Thymus (tissue), 14 donors: ENCODE measurements at places on chromosomes 6 and 20. TPM values are rescaled to one million over a fixed set of nuclear protein-coding genes. Genes with fewer than 3 reads are reported as not detected.

Gene FOXF2
- total RNA-seq = not detected

Gene NKX2-4
- not detected for total RNA-seq

Gene SLC17A4
- total RNA-seq = not detected

Gene CRISP3
- total RNA-seq = 1.1 TPM

Gene F13A1
- total RNA-seq = 24.3 TPM

Gene DACT2
- total RNA-seq = 4.2 TPM

GRCh38 chr6:86581833-86582232 is 355.5 kb upstream of the HTR1E start:
- DNase-seq = no peak

GRCh38 chr6:69422475-69422874 is 374.3 kb downstream of the LMBRD1 start:
- DNase-seq = no peak

DNA sequence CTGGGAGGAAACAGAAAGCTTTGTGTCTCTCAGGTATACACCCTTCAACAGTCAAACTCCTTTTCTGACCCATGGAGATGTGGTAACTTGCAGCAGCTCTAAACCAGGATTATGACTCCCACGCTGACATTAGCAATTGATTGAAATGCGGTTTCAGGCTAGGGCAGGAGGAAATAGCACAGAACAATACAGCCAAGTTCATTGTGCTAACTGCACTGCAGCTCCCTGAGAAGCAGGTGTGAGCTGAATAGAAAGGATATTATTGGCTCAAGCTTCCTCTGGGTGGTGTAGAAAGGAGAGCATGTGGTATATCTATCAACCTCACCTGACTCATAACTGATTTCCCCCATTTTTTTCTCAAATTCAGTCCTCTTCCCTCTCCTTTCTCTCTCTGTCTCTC is 612.3 kb upstream of the BTBD3 start:
- DNase-seq = no peak

DNA sequence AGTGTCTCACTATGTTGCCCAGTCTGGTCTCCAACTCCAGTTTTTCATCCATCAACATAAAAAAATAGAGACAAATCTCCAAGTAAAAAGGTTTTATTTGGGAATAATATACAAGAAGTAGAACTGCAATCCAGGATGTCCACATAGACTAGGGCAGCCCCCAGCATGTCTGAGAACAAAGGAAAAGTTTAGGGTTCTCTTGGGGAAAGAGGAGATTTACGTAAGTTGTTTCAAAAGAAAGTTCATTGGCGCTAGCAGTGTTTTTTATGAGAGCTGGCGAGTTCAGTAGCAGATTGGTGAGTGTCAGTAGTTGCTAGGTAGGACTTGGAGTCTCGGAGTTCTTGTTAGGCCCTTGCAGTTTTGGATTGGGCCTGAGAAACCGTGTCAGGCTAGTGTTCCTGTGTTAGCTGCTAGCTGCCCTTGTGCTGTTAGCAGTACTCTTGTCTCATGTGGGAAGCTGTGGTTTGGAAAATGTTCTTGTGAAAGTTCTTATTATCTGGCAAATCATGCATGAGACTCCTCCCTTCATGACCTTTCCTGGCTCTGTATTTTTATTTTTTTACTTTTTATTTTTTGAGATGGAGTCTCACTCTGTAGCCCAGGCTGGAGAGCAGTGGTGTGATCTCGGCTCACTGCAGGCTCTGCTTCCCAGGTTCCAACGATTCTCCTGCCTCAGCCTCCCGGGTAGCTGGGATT is 24.7 kb downstream of the TTLL9 start:
- no peak for DNase-seq

- DNase-seq = no peak
These were observed 562 bp downstream of the TRIM39 start for GRCh38 chr6:30327232-30327746.

- no peak for DNase-seq
These were observed 5.2 kb upstream of the ZC3H12D start for GRCh38 chr6:149489967-149490366.

GRCh38 chr20:61433816-61434215 is 181.8 kb downstream of the CDH4 start:
- DNase-seq = no peak

DNA sequence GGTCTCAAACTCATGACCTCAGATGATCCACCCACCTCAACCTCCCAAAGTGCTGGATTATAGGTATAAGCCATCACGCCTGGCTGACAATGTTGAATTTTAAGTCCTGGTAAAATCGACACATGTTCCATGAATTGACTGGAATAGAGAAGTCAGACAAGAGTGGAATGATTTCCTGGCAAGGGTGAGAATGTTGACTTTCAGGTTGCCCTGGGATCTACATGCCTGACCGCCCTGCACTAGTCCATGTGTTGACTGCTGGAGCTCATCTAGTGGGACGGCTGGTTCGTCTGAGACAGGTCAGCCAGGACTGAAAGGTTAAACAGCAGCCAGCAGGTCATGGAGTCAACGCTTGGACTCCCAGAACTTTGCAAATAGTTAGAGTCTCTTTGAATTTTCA is 88.8 kb downstream of the SASH1 start:
- DNase-seq = no peak

- no peak for DNase-seq
These were observed 54.5 kb downstream of the TMEM242 start for GRCh38 chr6:157268835-157269234.

DNA sequence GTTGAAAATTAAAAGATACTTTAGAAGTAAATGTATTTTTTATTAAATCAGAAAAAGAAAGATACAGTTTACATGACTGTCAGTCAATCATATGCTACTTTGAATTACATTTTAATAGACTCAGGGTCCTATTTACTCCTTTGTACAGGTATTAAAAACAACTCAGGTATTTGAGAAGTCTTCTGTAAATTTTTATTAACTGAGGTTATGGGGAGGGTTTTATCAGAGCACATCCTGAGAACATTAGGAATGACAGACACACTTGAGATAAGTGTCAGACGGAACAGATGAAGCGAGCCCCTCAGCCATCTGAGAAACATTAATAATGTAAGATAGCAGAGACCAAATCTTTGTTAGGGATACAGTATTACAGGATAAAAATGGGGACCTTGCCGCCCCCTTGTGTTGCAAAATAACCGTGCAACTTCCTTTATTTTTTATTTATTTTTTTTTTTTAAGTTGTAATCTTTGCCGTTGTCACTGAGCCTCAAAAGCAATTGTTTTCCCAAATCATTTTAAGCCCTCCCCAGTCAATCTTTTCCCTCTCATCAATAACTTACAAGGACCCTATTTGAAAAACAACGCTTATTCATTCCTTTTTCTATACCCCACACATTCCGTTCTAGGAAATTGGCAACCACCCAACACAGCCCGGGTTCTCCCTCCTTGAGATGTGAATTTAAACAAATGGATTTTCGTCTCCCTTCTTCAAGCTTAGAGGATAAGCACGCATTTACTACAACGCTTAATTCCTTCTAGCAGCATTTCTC is 126.7 kb downstream of the BCAS1 start:
- peak; percentile 23 for DNase-seq

- no peak for DNase-seq
These were observed 18.4 kb upstream of the BEND6 start for GRCh38 chr6:56936466-56936865.

GRCh38 chr6:89187504-89187903 is 29.7 kb downstream of the GABRR1 start:
- no peak for DNase-seq

DNA sequence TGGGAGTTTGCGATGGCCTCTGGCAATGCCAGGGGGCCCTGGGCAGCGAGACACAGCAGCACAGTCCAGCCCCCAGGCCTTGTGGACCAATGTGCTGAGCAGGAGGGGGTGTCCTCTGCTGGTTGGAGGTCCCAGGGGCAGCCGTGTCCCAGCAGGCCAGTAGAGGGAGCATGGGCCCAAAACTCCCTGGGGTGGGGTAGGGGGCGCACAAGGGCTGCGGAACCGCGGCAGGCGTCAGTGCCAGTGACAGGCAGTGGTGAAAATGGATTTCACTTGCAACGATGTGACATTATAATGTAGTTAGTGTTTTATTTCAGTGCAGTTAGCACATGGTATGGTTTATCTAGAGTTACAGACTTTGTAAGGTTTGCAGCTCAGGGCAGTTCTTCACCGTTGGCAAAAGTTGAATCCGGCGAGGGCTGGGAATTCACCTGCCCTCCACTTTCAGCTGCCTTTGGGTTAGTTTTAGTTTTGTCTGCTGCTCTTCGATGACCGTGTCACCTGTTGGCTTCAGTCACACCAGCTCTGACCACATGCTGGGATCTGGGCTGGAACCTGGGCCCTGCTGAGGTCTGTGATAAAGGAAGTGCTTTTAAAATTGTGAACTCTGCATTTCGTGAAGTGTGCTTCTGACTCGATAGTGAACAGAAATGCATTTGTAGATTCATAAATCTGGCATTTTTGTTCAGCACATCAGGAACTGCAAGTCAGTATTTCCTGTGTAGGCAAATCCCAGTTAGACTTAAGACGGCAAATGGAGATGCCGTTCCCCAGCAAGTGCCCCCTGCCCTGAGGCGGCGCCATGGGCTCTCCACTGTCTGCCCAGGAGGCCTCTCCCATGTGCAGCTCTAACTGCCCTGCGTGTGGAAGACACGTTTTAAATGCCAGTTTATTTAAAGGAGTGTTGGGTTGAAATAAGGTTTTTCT is 46.8 kb downstream of the PYGB start:
- DNase-seq = peak; percentile 69

GRCh38 chr6:30792786-30793185 is 48.4 kb upstream of the IER3 start:
- no peak for DNase-seq

- no peak for DNase-seq
These were observed 88.2 kb downstream of the PLG start for GRCh38 chr6:160790028-160790792.

DNA sequence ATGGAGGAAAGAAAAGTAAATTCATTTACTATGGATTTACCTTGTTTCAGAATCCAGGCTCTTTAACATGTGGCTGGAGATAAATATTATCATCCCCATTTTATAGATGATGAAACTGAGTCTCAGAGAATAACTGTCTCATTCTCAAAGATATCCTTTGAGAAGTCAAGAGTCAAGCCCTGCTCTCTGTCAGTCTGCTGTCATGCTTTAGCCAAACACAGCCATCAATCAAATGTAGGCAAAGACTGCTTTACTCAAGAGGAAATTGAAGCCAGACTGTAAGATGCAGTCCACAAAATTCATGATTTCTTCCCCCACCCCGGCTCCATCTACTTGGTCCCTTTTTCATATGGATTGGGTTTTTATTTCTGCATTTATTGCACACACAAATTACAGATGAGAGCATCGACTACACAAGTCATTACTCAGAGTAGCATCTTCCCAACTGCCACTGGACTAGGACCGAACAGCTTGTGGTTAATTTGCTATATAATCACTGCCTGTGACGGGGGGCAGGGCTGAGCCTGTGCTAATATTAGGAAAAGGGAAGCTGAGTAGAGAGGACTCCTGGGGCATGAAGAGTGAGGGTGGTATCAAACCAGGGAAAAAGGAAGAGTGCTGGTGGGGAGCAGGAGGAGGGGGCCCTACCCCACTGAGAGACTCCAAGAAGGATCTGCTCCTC is 102.7 kb upstream of the TOP1 start:
- no peak for DNase-seq

GRCh38 chr6:168102315-168102985 is 23.4 kb upstream of the FRMD1 start:
- DNase-seq = no peak

DNA sequence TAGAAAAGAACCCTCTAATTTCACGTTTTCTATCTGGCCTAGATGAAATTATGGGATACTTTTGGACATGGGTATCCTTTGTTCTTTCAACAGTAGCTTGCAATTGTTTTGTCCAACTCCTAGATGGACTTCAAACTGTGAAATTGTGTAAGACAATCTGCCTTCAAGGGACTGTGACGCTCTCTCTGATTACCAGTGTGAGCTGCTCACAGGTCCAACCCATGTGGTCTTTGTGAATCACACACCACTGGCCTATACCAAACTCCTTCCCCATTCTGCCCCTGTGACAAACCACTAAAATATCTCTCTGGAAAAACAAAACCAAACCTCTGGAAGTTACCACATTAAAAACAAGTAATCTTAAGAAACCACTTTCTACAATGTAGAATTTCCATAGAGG is 59.5 kb downstream of the NINL start:
- no peak for DNase-seq
